Right cardiac atrium (tissue), 5 donors: ENCODE measurements at places on chromosomes 7 and 10.

DNA sequence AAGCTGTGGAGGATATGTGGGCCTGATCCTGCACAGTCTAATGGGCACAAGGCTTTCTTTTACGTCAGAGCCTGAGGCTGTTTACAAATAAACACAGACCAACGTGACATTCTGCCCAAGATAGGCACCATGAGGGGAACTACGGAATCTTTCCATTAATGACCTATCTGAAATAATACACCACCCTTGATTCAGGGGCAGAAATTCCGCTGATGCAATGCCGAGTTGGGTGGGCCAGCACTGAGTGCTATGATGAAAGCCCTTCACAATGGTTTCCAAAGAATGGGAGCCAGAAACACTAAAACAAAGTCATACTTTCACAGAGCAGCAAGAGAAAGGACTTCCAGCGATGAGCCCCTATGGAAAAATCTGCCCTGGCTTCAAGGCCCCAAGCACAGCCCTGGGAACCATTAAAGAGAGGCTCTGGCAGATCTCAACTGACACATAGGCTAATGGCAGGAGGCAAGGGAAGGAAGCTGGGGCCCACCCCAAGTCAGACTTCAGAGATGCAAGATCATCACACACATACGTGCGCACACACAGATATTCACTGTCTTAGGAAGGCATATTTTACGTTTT, 72.2 kb upstream of the DLX6 start:
- DNase-seq, result no peak

- DNase-seq, result no peak
These were observed 290.8 kb upstream of the BMPER start for GRCh38 chr7:33614357-33615117.

- DNase-seq, result no peak
These were observed 434.7 kb downstream of the GATA3 start for GRCh38 chr10:8489232-8489631.

DNA sequence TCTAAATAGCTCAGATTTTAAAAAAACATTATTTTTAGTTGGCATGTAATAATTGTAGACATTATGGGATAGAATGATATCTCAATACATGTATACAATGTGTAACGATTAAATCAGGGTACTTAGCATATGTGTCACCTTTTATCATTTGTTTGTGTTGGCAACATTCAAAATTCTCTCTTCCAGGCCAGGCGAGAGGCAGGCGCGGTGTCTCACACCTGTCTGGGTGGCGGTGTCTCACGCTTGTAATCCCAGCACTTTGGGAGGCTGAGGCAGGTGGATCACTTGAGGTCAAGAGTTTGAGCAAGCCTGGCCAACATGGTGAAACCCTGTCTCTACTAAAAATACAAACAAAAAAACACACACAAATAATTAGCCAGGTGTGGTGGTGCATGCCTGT, 151.7 kb downstream of the RTKN2 start:
- DNase-seq, result no peak

- DNase-seq, result peak; percentile 43
These were observed at the start of gene STK31 for GRCh38 chr7:23710000-23710399. Gene STK31, plus strand, starts transcription at chr7:23710219. Its CDS starts 67 bp downstream, at chr7:23710286.
